ENCODE measurements at places on chromosomes 12 and 14.
A peak's percentile ranks its signal among the peaks of the same experiment; 100 is the strongest.

DNA sequence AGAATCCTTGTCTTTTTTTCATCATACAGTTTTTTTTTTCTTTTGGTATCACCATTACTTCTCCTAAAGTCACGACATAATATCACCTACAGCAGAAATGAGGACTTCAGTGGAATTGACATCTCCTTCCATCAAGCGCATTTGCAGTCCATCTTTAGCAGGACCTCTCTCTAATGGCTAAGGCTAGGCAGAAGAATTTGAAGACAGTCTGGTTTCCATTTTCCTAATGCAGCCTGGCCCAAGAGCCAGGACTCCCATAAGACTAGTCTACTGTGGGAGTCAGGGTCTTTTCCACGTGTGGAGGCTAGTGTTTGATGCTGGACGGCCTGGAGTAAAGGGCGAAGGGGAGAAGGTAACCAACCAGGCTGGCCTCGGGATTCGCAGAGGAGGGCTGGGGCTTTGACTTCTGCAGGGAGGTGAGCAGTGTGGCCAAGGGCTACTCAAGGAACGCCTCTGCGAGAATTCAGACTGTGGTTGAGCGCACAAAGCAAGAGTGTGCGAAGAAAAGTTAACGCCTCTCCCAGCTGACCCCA lies 769 bp upstream of the ZNF740 start:
- no peak for DNase-seq

GRCh38 chr14:90454041-90455000 lies 57.5 kb downstream of the CALM1 start:
- peak; percentile 57 for DNase-seq

DNA sequence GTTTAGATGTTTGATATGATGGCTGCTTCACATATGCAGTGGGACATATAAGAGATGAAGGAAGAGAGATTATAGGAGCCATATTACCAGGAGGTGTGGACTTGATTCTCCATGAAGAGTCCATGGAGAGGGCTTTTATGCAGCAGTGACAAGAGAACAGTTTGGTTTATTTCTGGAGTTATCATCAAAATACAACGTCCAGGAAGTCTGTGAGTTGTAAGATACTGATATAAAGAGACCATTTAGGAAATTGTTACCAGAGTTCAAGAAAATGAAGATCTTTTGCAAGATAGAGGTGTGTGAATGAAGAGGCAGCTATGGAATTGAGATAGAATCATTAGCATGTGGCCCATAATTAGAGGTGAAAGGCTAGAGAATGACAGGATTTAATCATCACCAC lies 431.7 kb downstream of the NPAS3 start:
- DNase-seq: no peak

DNA sequence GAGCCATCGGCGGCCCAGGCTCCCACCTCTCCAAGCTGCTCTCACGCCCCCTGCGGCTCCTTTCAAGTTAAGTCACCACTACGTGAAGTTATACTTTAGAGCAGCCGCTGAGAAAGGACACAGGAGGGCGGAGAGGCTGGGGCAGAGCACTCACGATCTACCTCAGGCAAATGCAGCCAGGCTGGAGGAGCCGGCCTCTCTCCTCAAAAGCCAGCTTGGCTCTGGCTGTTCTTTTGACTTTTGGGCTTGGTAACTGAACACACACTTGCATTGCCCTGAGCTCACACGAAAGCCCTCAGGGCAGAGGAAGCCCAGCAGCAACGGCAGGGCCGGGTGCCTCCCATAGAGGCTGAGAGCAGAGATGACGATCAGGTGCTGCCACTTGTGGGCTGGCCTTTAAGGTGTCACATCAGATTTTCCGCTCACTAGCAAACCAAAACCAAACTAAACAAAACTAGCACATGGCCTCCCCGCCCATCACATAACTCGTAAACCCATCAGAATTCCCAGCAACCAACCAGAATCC lies 75.2 kb downstream of the PITPNM2 start:
- DNase-seq: peak; percentile 67

DNA sequence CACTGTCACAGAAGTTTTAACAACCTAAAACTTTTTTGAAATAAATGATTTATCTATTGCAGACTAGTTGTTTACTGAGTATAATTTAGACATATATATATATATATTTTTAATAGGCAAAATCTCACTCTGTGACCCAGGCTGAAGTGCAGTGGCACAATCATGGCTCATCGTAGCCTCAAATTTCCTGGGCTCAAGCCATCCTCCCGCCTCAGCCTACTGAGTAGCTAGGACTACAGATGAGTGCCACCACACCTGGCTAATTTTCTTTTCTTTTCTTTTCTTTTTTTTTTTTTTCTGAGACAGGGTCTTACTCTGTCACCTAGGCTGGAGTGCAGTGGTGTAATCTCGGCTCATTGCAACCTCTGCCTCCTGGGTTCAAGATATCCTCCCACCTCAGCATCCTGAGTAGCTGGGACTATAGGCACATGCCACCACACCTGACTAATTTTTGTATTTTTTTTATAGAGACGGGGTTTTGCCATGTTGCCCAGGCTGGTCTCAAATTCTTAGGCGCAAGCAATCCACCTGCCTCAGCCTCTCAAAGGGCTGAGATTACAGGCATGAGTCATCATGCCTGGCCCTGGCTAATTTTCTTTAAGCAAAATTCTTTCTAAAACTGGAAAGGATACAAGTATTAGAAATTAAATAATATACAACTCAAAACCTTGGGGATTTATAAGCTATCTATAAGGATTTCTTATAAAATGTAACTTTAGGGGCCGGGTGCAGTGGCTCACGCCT lies 23.1 kb downstream of the EEA1 start:
- DNase-seq: no peak

DNA sequence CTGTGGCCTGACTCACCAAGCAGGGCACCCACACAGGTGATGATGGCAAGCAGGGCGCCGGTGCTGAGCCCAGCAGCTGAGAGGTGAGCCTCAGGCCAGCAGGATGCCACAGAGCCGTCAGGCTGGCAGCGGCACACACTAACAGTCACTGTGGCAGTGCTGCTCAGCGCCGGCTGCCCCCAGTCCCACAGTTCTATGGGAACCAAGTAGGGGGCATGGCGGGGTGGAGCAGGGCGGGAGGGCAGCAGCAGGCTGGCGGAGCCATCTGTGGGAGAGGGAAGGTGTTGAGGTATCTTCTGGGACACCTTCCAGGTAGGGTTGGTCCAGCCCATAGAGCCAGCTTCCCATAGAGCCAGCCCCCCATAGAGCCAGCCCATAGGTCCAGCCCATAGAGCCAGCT lies 7.0 kb downstream of the PSMB11 start:
- no peak for DNase-seq

DNA sequence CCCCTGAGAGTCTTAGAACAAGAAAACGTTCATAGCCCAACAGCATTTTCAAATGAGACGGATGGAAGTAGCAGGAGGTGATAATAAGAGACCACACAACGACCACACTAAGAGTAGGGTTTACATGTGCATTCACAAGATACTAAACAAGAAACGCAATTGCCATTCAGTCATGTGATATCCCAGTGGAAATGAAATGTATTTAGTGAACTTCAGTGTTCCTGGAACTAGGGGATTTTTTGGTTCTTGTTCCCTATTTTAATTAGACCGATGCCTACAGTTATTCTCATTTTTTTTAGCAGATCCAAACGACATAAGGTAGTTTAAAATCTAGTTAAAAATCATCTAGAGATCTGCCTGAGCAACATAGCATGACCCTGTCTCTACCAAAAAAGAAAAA lies 150.0 kb downstream of the GPR65 start:
- no peak for DNase-seq

GRCh38 chr14:39384177-39384576 lies 48.1 kb downstream of the FBXO33 start:
- DNase-seq: no peak

DNA sequence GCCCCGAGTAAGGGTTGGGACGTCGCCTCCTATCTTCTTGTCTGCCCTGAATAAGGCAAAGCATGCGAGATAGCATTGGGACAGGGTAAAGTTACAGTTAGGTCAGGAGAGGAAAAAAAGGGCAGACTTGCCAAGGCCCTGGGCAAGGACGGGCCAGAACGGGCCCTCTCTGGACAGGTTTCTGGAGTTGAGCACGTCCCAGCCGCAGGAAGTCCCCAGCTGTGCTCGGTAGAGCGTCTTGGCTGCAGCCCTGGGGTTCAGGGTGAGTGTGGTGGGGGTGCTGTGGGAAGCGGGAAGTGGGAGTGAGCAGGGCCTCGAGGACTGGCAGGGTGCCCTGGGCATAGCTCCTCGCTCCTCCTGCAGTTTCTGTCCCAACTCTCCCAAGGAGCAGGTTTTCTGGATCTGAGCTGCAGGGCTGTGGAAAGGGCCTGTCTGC lies 5.4 kb downstream of the RPS6KL1 start:
- no peak for DNase-seq

GRCh38 chr12:23039834-23040233 lies 414.9 kb downstream of the ETNK1 start:
- DNase-seq: no peak

DNA sequence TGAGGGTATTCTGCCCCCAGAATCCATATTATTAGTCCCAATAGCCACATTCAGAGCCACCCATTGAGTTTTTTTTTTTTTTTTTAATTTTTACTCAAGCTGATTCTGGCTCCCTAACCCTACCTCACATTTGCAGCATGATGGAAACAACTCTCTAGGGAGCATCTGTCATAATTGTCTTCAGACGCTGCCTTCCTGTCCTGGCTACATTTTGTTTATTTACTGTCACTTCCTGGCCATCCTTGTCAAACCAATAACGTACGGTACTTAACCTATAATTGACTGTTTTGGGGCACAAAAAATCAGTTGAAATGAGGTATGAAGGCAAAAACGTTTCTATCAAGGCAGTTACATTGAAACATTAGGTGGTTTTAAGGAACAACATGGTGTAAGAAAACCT lies 2.1 kb downstream of the GLIPR1 start:
- DNase-seq: no peak

- DNase-seq: no peak
Observed at GRCh38 chr14:21089877-21090193, 8.6 kb downstream of the ZNF219 start.

DNA sequence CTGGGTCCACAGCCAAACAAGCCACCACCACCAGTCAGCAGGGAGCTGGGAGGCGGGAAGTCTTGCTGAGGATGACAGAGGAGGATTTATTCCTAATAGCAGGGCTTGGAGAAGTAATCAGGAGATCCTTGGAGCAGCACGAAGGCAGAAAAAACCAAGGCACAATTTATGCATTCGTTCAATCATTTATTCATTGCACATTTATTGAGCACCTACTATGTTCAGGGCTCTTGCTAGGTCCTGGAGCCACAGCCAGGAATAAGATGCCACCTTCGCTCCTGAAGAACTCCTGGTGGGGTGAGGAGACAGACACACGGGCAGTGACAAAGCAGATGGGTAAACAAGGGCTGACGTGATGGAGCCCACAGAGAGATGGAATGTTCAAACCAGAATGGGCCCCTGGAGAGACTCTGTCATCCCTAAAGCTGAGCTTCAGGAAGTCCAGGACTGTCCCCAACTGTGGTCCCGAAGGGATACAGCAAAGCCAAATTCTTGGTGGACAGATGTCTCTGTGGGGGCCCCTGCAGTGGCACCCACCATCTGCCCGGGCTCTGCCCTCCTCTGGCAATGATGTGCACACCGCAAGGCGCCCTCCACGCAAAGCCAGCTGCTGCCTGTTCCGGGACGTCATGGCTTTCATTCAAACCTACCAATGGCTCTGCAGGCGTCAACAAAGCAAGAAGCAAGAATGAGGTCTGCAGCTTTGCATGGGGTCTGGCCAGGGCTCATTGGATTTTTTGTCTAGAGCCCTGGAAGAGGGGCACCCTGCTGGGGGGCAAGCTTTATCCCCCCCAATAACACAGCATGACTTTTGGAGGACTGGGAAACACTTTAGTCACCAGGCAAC lies 3.0 kb upstream of the TESC start:
- peak; percentile 22 for DNase-seq

GRCh38 chr12:124531281-124531745 lies 36.1 kb downstream of the NCOR2 start:
- DNase-seq: no peak

DNA sequence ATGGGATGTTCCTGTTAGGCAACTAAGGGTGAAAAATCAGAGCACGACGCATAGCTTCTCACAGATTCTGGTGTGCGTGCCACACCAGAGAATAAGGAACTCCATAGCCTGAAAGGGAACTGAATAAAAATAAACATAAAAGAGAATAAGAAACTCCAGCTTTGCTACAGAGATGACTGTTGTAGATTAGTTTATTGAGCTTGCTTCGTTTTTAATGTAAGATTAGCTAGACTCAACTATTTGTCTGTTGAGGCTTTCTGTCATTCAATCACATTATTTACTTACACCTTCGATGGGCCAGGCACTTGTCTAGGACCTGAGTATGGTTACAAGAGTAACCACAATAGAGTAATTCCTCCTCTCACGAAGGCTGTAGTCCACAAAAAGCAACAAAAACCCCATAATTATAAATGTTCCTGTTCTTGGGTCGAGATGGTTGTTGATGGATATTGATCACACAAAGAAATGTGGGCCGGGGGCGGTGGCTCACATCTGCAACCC lies 807 bp upstream of the ZCCHC8 start:
- DNase-seq: no peak

DNA sequence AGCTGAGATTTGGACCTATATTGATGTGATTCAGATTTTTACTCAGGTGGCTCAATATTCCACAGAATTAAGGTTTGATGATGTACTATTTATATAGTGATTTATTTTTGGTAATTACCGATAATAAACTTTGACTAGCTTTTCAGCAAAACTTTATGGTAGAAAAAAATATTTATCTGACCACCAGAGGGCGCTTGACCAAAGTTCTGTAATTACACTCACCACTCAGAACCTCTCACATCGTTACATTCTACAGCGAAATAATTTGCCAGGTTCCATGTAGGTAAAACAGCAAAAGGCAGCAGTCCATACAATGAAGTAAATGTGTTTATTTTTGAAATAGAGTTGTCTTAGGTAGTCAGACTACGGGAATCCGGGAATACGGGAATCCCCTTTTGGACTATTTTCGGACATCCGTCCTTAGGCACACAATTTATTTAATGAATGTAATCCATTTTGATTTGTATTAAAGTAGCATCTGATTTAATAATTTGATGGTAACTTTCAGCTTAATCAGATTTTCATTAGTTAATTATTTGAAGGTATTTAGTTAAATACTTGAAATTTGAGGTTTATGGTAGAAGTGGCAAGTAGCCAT lies 143.0 kb upstream of the DDHD1 start:
- peak; percentile 47 for DNase-seq

- no peak for DNase-seq
Observed at GRCh38 chr12:44021471-44021971, 185.6 kb downstream of the TMEM117 start.
